ENCODE measurements at places on chromosomes 6 and 20.
A peak's percentile ranks its signal among the peaks of the same experiment; 100 is the strongest.

GRCh38 chr20:12717061-12717460, 291.7 kb upstream of the SPTLC3 start:
- DNase-seq: no peak

GRCh38 chr6:134437376-134437775, 119.5 kb upstream of the SGK1 start:
- DNase-seq: no peak

DNA sequence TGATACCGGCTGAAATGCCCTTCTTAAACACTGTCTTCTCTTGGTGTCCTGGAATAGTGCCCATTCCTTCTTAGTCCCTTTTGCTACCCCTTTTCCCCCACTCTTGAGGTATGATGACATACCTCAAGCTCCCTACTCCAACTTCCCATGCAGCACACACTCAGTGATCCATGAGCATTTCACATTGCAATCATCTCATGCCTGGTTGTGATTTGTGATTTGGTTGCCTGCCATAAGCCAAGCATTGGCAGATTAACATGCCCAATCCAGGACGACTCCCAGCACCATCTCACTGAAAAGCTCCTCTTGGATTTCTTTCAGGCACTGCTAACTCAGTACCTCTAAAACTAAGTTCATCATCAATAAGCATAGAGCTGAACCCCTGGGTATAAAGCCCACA, 14.7 kb upstream of the PTPRA start:
- DNase-seq: no peak

GRCh38 chr6:52503851-52504781, 72.7 kb downstream of the TRAM2 start:
- peak; percentile 98 for DNase-seq

DNA sequence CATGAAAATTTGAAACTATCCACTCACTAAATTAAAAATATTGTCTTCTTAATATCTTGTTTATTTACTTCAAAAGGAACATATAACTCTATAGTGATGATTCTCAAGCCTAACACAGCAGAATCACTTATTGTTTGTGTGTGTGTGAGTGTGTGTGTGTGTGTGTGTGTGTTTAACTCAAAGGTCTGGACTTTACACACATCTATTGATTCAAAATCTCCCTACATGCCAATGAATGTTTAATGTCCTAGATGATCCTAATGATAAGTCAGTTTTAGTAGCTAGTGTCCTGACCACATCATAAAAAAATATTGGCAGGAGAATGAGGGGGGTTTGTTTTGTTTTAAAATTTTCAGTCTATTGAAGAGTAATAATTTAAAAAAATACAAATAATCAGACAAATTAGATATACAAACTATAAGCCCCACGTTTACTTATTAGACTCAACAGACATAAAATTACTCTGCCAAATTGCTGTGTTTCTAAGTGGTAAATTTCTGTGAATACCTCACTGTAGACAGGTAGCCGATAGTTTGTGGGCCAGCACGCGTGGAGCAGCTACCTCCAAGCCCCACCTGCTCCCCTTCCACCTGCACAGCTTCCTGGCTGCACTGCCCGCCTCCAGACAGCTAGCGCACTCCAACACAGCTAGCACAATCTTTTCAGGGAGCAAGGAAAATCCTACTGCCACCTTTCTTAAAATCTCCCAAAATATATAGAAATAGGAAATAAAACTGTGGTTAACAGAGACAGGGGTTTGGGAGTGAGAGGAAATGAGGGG, 349.6 kb downstream of the PKHD1 start:
- DNase-seq: no peak

- DNase-seq: no peak
Observed at GRCh38 chr20:63094767-63095499, 88.2 kb upstream of the BHLHE23 start.

DNA sequence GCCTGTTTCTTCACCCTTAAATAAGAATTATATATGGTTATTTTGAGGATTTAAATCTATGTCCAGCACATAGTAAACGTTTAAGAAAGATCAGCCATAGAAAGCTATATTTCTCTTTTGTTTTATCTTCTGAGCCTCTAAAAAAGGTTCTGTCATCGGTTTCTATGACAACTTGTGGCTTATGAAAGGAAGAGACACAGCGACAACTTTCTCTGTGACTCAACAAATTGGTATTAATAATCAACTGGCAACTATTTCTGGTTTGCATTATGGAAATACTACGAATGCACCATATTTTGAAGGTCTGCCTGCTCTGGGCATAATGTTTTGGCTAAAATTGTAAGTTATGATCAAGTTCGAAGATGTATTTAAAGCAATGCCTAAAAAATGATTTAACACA, 751.0 kb downstream of the CD109 start:
- DNase-seq: no peak

GRCh38 chr6:39341937-39342336, 19.4 kb upstream of the KCNK16 start:
- no peak for DNase-seq

- no peak for DNase-seq
Observed at GRCh38 chr6:21653905-21654304, 60.4 kb downstream of the SOX4 start.

All from hematopoietic multipotent progenitor cell treated with erythropoietin and hydrocortisone succinate and interleukin-3 and kit ligand, for 6 days (in vitro differentiated cells).